ENCODE measurements at places on chromosomes 6 and 20.

DNA sequence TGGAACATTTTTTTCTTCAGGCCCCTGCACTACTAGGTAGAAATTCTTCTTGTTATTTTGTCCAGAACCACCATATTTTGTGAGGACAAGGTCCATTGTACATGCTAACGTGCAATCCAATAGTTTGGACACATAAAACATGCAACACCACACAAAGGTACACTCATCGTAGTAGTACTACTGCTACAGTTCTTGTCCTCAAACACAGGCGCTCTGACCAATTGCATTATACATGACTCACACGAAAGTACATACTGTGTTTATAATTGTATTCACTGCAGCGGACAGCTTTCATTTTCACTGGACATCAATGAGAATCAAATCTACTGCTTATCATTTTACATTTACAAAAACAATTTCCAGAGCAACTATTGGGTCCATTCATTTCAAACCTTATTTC, 15.3 kb upstream of the SMLR1 start:
- no peak for DNase-seq

DNA sequence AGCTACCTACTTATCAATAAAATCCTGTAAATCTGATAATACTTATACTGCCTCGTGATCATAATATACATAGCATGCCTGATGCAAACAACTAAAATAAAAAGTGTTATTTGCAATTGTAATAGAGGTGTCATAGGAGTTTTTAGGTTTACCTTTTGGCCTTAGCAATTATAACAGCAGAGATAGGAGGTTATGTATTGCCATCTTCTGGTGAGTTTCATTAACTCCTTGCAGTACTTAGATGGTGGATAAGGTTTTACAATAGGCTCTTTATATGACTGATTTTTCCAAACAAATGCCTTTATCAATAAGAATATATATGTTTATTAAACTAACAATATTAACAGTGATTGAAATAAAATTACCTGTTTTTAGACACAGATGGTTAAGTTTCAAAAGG, 27.8 kb upstream of the MYCT1 start:
- DNase-seq = no peak

- DNase-seq = no peak
These were observed 44.2 kb upstream of the MAP3K7 start for GRCh38 chr6:90631046-90631445.

- DNase-seq = no peak
These were observed 76.2 kb downstream of the ATXN1 start for GRCh38 chr6:16684896-16685554.

DNA sequence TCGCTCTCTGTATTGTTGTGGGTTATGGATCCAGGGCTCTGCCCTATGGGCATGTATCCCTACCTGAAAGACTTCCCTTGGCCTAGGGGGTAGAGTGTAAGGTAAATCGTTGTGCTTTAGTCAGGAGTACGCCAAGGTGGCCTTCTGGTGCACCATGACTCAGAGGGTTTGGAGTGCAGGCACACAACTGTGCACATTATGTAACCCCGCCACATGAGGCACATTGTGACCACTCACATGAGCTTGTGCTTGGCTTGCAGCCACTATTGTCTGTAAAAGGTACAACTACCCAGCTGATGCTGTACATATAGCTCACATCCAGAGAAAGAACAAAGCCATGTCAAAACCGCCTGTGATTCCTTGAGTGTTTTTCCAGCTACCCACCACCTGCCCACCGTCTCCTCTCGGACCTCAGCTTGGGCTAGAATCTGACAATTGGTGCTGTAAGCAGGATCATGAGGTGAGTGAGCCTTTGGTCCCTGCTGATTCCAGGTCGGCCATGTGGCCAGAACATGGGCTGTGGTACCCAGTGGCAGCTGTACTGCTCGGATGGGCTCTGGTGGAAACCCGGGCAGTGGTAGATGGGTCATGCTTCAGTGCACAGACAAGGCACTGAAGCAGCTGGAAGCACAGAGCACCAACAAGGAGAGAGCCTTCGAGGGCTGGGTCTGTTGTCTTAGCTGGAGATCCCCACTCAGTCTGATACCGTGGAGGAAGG, 33.8 kb downstream of the HDDC2 start:
- no peak for DNase-seq

DNA sequence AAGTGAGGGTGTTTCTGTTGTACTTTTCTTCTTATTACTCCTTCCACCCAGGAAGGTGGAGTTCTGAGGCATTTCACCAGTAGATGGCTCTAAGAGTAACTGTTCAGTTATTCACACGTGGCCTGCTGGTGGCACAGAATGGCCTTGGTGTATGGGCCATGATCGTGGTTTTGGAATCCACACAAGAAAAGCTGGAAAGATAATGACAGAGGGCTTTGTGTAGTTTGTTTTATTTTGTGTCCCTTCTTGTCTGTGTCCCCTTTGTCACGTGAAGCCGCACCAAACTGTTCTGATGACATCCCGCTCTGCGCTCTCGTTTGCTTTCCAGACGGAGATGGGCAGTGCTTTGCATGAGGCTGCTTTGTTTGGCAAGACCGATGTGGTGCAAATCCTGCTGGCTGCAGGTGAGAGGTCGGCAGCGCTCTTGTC, 93.4 kb downstream of the ANKS1A start:
- no peak for DNase-seq

DNA sequence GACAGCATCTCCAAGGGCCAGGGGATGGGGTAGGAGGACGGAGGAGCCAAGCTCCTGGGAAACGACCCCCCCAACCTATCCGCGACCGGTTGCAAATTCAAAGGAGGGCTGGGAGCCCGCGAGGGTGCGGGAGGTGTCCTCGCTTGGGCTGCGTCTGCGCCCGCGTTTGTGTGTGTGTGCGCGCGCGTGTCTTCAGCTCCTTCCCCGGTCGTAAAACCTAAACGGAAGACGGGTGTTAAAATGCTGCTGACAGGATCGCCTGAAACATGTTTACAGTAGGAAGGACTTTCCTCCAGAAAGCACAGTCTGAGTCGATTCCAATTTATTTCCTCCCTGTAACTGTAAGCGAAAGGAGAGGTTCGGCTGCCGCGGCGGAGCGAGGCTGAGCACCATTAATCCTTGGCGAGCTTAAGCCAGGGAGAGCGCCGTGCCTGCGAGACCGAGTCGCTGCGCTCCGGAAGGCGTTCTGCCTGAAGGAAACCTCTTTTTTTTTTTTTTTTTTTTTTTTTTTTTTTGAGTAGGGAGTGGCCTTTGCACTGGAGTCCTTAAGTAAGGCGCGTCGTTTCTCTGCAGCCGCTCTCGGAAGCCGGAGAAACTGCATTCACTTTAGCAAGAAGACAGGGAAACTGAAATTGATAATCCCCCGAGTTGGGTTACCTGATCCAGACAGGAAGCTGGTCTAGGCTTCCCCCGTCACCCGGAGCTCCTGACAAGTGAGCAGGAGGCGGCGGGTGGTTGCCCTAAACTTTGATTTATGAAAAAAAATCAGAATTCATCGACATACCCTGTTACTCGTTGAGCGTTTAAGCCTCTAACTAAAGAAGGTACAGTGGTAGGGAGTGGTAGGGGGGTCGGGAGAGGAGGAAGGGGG, 4.8 kb upstream of the SOX4 start:
- peak; percentile 70 for DNase-seq

DNA sequence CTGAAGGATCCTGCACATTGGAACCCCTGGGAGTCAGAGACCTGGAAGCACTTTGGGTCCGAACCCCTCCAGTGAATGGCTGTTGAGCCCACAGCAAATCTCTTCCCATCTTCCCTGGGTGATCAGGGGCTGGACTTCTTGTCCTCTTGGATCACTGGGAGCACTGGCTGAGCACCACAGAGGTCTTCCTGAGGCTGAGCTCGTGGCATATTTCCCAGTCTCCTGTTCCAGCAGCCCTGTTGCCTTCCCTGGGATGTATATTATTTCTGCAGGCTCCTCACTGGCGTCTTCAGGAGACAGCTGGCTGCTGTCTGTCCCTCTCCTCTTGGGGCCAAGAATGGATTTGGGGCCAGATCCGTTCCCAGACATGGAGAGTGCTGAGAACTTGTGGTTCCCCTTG, 43.4 kb downstream of the PTK7 start:
- DNase-seq = no peak

DNA sequence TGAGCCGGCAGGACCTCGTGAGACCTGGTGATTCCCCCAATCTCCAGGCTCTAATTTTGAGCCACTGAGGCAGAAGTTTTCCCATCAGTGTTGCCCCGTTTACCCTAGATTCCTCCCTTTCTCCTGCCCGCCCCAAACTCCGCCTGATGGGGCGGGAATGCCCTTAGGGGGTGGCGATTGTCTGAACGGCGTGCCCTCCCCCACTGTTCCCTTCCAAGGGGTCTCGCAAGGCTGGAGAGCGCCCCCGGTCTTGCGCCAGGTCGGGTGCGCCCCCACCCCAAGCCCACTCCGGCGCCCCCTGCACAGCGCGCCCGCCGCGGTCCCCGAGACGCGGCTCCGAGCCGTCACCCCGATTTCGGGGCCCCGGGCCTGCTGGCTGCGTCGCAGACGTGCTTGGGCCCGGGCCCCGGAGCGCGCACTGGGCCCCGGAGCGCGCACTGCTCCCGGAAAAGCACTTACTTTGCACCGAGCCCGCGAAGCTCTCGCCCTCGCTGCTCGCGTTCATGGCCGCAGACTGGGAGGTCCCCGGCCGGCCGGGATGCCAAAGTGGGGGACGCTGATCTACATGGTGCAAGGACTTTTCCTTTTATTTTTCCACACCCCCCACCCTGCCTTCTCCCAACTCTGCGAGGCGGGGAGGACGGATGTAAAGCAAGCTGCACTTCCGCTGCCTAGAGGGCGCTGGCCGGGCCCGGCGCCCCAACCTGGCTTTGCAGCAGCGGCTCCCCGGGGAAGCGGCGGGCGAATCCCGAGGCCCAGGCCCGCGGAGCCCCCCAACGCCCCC, at the start of gene ZFP64:
Gene ZFP64, minus strand, starts transcription at position 648 of the 784 bp plus-strand sequence. Its CDS starts 143 bp downstream, at position 505.
- DNase-seq = peak; percentile 70

GRCh38 chr6:32167761-32168262, 3.4 kb downstream of the EGFL8 start:
- DNase-seq = no peak

GRCh38 chr6:56246541-56246880, 869 bp downstream of the COL21A1 start:
- no peak for DNase-seq

DNA sequence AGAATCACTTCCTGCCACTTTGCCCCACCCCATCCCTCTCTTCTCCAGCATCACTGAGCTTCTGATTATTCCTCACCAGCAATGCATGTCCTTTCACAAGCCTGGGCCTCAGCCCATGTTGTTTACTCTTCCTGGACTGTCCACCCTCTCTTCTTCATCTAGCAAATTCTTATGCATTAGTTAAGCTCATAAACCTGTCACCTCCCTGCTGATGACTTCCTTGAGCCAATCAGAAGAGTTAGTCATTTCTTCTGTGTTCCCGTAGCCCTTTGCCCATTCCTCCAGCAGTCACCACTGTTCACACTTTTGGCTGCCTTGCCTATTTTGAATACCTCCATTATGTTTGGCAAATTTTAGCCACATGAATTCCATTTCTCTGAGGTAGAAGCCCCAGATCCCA, 4.1 kb upstream of the CRYBG1 start:
- DNase-seq = no peak

GRCh38 chr6:130120731-130121130, 102.0 kb downstream of the SAMD3 start:
- DNase-seq = no peak

GRCh38 chr20:8509809-8510208, 377.7 kb downstream of the PLCB1 start:
- DNase-seq = no peak

GRCh38 chr6:35185971-35186370, 27.8 kb upstream of the SCUBE3 start:
- no peak for DNase-seq

GRCh38 chr6:135145063-135145800, 35.9 kb upstream of the MYB start:
- no peak for DNase-seq

- no peak for DNase-seq
These were observed 75.3 kb downstream of the SSR1 start for GRCh38 chr6:7237653-7238188.

DNA sequence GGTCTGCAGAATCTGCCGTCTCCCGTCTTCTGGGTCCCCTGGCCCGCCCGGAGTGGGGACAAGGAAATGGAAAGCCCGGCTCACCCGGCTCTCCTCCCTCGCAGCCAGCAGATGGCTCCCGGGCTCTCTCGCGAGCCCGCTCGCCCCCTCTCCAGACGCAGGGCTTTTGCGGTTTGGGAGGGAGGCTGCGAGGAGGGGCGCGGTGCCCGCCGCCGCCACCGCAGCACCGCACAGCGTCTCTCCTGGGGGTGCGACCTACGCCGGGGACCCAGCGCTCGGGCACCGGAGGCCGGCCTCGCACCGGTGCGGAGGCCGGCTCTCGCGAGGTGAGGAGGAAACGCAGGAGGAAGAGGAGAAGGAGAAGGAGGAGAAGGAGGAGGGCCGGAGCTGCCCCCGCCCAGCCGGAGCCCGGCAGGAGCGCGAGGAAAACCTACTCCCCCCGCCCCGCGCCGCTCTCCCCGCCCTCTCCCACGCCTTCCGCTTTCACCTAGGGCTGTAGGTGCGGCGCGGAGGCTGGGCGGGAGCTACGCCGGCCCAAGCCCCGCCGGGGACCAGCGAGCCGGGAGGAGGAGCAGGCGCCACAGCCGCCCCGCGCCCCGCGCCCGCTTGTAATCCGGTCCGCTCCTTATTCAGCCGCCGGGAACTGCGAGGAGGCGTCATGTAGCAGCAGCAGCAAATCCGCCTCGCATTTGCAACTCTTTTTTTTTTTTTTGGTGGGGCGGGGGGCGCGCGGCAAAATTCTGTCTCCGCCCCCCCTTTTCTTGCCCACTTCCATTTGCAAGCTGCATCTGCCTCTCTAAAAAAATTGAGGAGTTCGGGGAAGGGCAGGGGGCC, at the start of gene CARMIL1:
Gene CARMIL1, plus strand, starts transcription at position 461 of the 834 bp plus-strand sequence. CDS start 422 bp downstream, outside the sequence.
- peak; percentile 69 for DNase-seq

GRCh38 chr6:130189531-130190397, 33.0 kb downstream of the SAMD3 start:
- no peak for DNase-seq

DNA sequence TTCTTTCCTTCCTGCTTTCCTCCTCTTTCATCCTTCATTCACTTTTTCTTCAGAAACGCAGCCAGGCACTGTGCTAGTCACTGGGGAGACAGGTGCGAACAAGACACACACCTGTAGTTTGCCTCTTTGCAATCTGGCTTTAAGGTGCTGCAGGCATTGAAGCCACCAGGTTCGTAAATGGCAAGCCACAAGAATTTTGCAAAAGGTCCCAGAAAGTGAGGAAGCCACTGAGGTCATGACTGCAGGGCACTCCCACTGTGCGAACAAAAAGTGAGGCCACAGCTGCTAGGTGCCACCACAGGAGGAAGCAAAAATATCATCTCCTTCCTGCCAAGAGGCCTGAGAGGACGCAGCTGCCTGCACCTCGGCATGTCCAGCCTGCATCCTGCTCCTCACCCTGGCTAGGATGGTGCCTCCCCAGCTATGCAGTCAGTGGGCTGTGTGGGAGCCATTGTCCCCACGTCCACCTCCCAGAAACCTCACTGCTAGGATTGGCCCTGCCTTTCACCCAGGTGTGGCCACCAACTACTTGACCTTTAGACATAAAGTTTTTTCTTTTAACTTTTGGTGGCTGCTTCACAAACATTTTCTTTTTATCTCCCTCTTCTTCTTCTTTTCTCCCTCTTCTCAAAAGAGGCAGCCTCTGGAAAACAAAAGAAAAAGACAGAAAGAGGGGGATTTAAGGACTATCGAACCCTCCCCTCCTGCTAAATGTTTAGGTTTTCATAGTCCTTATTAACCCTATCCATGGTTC, 230.8 kb downstream of the BCAS1 start:
- DNase-seq = no peak

- peak; percentile 27 for DNase-seq
These were observed 100.9 kb downstream of the FUT9 start for GRCh38 chr6:96116674-96117073.

- DNase-seq = no peak
These were observed 16.1 kb downstream of the PLA2G7 start for GRCh38 chr6:46719099-46719498.

Measured in neuronal stem cell (in vitro differentiated cells).